Bone marrow (tissue), 2 donors: ENCODE measurements at places on chromosomes 11 and 22.
A peak's percentile ranks its signal among the peaks of the same experiment; 100 is the strongest.

DNA sequence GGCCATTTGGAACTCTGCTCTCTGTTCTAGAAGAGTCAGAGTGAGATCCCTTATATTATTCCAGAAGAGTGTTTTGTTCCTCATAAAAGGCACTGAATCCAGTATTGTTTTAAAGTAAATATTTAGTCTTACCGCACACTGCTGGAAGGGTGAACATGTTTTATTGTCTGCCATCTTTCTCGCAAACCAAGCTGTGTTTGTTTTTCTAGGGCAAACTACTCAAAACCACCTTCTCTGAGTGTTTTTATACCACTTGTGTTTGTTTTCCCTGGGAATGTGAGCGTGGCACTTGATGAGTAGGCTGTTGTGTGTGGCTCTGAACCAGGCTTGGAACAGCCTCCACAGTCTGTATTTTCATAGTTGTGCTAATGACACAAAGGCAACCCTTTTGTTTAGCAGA lies 89.8 kb downstream of the DBX1 start:
- no peak for DNase-seq

DNA sequence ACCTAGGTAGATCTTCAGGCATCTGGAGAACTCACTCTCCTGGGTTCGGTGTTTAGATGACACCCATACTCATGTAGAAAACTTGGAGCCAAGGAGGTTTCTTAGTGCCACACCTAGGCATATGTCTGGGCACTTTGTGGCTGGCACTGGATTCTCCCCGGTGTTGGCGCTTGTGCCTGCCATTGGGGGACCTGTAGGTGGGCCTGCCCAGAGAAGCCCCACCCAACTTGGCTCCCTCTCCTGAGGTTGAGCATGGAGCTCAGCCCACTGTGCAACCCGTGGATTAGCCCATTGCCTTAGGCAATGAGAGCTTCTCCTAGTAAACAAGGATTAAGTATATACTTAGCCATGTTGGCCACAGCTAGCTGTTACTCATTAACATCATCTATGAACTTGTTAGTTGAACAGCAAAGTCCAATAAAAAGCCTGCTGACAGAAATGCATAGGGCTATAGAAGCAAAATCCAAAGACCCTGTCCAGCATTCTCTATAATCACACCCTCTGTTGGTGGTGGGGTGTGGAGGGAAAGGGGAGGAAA lies 335.5 kb upstream of the CHORDC1 start:
- no peak for DNase-seq

DNA sequence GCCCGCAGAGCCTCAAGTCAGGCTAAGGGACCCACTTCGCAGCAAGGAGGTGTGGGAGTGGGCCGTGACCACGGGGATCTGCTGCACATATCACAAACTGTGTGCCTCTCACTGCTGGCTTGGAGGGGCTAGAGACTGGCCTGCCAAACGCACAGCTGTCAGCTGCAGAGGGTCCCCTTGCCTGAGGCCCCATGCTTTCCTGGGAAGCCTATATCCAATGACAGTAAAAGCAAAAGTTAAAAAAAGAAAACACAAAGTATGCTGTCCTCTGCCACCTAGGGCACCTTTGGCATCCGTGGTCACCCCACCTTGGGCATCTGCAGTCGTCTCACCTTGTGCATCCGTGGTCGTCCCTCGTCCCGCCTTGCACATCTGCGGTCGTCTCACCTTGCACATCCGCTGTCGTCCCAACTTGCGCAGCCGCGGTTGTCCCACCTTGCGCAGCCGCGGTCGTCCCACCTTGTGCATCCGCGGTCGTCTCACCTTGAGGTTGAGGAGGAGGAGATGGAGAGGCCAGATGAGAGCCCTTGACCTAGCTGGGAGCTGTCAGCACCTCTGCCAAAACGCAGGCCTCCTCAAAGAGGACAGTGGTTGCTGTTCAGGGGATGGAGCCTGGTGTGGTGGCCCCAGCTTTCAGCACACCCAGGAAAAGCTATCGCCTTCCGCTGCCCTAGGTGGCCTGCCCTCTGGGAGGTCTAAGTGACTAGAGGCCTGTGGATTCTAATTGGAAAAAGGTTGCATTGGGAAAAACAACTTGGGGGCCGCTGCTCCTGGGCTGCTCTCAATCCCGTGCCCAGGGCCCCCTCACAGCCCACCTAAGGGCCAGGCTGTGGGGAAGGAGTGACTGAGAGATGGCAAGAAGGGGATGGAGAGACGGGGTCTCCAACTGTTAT lies 90.5 kb downstream of the MYEOV start:
- DNase-seq: no peak

- DNase-seq: no peak
Measured at GRCh38 chr11:29127461-29127860, 889.4 kb downstream of the KCNA4 start.

DNA sequence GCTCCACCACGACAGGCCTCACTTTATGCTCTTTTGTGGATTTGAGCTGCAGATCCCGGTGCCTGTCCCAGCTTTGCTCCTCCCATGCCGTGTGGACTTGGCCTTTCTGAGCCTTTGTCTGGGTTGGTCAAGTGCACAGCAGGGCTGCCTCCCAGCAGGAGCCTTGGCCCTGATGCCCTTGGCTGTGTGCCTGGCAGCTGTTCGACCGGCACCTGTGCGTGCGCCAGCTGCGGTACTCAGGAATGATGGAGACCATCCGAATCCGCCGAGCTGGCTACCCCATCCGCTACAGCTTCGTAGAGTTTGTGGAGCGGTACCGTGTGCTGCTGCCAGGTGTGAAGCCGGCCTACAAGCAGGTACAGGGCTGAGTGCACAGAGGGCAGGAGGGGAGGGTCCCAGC lies 46.5 kb downstream of the MYO7A start:
- DNase-seq: no peak

DNA sequence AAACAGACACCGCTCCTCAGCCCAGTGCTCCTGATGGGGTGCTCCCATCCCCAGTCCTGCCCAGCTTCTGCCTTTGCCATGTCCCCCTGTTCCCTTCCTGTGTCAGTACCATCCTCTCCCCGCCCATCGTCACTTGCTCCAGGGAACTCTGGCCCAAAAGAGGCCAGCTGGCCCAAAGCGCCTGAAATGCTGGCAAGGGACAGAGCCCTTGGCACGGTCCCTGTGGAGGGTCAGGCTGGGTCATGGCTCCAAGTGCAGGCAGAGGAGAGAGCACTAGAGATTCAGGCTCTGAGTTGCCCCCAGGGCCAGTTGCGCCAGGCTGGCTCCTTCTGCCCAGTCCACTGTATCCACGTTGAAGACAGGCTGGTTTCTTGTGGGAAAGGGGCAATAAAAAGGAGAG lies 8.4 kb upstream of the HDHD5 start:
- DNase-seq: no peak

DNA sequence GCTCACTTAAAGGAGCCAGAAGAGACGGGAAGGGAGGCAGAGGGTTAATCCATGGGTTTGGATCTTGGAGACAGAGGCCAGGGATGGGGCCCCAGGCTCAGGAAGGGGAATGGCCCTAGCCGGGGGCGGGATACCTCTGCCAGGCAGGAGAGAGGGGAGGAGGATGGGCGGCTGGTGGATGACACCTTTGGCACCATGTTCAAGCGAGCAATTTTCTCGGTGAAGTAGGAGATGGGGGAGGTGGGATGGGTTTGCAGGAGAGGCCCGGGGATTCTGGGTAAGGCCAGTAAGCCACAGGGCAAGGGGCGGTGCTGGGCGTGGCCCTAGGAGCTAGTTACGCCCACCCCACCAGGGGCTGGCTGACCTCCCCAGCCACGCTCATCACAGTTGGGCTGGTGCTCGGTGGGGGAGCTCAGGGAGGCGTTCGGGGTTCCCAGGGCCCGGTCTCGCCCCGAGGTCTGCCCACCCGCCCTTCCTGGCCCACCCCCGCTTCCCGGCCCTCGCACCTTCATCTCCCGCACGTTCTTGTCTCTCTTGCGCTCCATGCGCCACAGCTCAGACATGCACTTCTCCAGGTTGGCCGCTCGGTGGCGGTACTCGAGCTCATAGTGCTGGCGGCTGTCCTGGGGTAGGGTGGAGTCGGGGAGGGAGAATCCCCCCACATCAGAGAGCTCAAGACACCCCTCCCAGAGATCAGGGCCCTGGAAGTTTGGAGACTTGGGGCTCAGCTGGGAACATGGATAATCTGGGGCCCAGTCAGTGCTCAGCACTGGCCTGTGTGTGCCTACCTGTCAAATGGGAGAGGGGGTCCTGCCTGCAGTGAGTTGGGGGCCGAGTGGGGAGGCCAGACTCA lies 12.7 kb downstream of the BAIAP2L2 start:
- no peak for DNase-seq

DNA sequence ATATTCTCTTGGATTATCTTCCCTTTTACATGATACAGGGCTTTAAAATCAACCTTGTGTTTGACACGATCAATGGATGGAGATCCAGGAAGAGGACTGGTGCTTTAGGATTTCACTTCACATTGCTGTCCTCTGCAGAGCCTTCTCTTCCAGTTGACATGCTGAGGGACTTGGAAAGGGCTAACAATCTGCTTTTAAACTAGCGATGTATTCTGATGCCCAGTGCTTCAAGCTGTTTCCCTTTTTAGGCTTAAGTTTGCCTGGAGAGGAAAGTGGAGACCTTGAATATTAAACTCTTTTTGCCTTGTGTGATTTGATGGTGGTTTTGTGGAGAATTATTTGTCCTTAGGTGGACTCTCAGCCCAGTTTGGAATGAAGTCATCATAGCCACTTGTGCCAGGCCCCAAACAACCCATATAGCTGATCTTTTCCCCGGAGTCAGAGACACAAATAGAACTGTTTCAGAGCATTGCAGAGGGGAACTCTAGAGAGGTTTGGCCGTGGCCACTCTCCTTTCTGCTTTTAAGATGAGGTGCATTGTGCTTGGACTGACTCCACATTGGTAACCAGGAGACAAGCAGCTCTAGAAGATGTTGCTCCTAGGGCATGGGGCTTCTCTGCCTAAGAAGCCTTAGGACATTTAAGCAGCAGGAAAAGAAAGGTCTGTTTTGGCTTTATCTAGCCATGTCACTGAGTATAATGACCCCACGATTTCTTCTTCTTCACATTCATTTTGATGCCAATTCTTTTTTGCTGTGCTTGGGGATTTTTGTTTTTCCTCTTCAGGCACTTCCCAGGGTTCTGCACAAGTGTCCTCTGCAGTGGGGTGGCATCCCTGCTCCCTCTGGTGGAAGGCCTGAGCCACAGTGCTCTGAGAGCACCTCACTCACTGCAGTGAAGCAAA lies 152.8 kb downstream of the NCAM1 start:
- DNase-seq: no peak

- no peak for DNase-seq
Measured at GRCh38 chr11:94796863-94797262, 28.7 kb downstream of the AMOTL1 start.

- DNase-seq: no peak
Measured at GRCh38 chr11:46270684-46271083, 6.8 kb upstream of the CREB3L1 start.

DNA sequence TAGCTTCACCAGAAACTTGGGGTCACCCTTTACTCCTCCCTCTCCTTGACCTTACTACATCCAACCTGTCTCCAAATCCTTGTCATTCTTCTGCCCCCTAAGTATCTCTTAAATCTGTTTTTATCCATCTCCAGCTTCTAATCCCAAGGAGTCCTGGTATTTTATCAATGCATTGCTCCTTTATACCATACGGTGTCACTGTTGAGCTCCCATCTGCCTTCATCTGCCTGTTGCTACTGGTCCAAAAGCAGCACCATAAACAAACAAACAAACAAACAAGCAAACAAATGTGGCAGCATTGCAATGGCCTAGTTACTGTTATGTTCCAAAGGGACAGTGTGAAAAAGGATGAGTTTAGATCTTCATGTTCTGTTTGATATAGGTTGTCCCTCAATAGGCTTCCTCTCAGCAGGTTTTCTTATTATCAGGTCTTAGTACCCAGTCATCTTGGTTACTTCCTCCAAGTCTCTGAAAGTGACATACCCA lies 34.2 kb downstream of the DNHD1 start:
- peak; percentile 34 for DNase-seq

DNA sequence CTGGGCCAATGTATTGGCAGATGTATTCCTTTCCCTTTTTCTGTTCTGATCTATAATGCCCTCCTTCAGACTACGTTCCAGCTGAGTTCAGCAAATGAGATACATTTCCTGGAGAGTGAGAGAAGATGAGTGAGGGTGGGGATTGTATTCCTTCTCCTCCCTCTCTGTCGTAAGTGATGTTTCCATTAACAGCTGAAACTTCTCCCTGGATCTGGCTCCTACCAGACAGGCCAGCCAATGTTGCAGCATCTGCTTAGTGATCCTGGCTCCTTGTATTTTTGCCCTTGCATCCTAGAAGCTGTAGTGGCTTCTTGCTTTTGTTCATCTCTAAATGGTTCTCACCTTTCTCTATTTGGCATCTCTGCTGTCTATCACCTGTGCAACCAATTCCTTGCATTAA lies 48.2 kb upstream of the MTMR2 start:
- no peak for DNase-seq

DNA sequence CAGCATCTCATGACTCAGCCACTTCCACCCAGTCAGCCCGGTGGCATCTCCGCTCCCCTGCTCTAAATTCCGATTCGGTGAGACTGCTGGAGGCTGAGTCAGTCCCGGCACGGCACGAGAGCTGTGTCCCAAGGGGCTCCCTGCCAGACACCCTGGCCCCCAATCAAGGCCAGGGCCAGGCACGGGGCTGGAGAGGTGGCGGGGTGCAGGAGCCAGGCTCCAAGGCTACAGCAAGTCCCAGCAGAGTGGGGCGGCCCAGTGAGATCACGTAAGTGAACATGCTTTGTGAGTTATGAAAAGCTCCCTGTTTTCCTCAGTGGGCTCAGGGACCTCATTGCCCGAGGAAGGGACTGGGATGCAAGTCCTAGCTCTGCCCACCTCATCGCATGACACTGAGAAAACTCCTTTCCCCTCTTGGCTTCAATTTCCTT lies 3.0 kb downstream of the C11orf68 start:
- peak; percentile 86 for DNase-seq

GRCh38 chr11:122517403-122518379 lies 137.8 kb upstream of the UBASH3B start:
- DNase-seq: no peak

GRCh38 chr22:25777870-25778269 lies 35.9 kb downstream of the MYO18B start:
- DNase-seq: no peak

- DNase-seq: no peak
Measured at GRCh38 chr11:60914633-60915247, 782 bp downstream of the TMEM109 start.

GRCh38 chr22:43174941-43175531 lies 11.9 kb downstream of the TTLL12 start:
- no peak for DNase-seq

- no peak for DNase-seq
Measured at GRCh38 chr11:82733444-82734119, at the start of gene FAM181B. Gene FAM181B, minus strand, starts transcription at chr11:82733864. Its CDS starts 135 bp downstream, at chr11:82733729.
